ENCODE measurements at places on chromosomes 3 and 15.

- DNase-seq = peak; percentile 15
These were observed 77.5 kb upstream of the FBN1 start for GRCh38 chr15:48722764-48723661.

GRCh38 chr3:48409291-48410201 lies 20.3 kb downstream of the PLXNB1 start:
- DNase-seq = no peak

- DNase-seq = no peak
These were observed 50.7 kb upstream of the SEC61A1 start for GRCh38 chr3:128001576-128001975.

DNA sequence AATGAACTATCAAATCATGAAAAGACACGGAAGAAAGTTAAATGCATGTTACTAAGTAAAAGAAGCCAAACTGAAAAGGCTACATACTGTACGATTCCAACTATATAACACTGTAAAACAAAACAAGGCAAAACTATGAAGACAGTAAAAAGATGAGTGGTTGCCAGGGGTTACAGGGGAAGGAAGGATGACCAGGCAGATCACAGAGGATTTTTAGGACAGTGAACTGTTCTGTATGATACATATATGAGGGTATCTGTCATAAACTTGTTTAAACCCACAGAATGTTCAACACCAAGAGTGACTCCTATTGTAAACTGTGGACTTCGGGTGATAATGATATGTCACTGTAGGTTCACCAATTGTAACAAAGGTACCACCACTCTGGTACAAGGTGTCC lies 60.6 kb downstream of the CHSY1 start:
- DNase-seq = no peak

DNA sequence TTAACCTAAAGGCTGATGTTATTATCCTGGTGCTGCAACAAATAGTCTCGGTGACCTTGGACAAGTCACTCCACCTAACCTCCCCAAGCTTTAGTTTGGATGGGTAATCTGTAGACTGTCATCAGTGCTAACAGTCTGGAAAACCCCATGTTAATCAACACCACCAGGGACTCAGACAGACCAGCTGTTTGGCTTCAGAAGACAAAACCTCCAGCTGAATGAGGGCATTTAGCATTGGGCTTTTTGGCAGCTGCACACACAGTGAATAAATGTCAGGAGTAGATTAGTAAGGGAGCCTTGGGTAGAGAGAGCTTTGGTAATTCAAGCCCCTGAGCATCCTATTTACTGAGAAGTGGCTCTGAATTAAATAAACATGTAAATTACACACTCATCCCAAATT lies 24.9 kb upstream of the C3orf80 start:
- no peak for DNase-seq

- DNase-seq = peak; percentile 72
These were observed 377.2 kb upstream of the CFAP20DC start for GRCh38 chr3:59426821-59427565.

- DNase-seq = no peak
These were observed 1.4 kb upstream of the KAT2B start for GRCh38 chr3:20038699-20039465.

DNA sequence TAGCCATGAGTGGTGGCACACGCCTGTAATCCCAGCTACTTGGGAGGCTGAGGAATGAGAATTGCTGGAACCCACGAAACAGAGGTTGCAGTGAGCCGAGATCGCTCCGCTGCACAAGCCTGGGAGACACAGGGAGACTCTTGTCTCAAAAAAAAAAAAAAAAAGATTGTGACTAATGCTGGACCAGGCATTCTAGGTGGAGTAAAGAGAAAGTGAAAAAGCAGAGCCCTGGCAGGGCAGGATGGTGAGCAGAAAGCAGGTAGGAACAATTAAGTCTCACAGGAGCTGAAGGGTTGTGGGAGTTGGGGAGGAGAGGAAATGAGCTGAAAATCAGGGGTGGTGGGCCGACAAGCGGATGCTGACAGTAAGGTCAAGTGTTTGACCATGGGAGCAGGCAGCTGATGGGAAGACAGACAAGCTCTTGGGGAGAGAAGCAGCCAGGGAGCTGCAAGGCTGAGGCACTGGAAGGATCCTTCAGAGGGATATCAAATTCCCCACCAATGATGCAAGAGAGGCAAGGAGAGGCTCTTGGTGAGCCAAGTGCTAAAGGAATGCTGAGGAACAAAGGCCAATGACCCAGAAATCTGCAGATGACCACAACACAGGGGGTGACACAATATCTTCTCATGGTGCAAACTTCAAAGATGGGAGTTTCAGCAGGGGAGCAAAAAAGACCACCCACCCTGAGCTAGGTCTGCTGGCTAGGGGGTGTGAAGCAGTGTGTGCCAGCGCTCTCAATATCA lies 251.1 kb downstream of the ULK4 start:
- DNase-seq = no peak

DNA sequence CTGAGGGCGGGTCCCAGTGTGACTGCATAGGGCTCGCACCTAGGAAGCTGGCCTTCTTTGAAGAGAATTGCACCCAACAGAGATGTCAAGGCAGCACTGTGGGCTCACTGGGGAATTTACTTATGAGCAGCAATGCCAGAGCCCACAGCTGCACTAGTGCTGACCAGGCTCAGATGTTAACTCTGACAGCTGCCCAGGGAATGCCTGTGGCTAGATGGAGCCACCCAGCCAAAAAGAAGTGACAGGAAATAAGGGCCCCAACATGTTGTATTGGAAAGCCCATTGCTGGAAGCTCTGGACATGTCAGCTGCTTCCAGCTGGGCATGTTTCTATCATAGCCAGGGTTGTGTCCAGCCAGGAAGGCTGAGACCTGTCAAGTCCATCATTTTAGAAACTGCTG lies 90.9 kb upstream of the ZNF280D start:
- no peak for DNase-seq

DNA sequence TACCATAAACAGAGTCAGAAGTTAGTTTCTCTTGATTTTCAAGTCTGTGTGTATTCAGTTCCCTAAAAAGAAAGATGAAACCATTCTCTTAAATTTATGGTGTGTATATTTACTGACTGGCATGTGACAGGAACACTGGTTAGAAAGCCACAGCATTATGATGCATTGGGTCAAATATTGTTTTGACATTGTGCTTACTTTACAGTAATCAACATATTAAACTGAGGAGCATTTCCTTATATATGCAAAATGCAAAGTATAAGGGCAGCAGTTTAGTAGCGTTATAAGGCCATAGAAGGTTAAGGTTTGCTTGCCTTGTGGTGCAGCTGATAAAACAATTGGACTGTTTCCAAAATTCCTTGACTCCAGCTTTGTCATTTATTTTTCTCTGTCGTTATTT lies 72.9 kb downstream of the EPHA3 start:
- no peak for DNase-seq

GRCh38 chr3:129699612-129700011 lies 93.1 kb upstream of the PLXND1 start:
- DNase-seq = no peak

- no peak for DNase-seq
These were observed 60.6 kb upstream of the STAC start for GRCh38 chr3:36319680-36320079.

- peak; percentile 59 for DNase-seq
These were observed 2.2 kb downstream of the SLC12A6 start for GRCh38 chr15:34335176-34336032.

DNA sequence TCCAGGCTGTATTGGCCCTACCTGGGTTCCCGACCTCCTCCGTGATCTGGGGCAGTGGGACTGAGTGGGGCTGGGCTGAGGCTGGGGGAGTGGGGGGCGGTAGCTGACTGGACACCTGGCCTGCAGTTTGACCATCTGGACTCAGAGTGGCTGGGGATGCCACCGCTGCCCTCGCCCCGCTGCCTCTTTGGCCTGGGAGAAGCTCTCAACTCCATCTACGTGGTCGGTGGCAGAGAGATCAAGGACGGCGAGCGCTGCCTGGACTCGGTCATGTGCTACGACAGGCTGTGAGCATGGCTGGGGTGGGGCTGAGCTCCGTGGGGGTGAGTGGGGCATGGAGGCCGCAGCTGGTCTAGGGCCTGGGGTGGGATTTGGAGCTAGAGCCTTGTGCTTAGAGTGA lies 2.7 kb downstream of the KLHL40 start:
- DNase-seq = no peak

GRCh38 chr15:67594770-67595169 lies 52.3 kb downstream of the MAP2K5 start:
- DNase-seq = no peak
